ENCODE measurements at places on chromosomes 13 and 19.

DNA sequence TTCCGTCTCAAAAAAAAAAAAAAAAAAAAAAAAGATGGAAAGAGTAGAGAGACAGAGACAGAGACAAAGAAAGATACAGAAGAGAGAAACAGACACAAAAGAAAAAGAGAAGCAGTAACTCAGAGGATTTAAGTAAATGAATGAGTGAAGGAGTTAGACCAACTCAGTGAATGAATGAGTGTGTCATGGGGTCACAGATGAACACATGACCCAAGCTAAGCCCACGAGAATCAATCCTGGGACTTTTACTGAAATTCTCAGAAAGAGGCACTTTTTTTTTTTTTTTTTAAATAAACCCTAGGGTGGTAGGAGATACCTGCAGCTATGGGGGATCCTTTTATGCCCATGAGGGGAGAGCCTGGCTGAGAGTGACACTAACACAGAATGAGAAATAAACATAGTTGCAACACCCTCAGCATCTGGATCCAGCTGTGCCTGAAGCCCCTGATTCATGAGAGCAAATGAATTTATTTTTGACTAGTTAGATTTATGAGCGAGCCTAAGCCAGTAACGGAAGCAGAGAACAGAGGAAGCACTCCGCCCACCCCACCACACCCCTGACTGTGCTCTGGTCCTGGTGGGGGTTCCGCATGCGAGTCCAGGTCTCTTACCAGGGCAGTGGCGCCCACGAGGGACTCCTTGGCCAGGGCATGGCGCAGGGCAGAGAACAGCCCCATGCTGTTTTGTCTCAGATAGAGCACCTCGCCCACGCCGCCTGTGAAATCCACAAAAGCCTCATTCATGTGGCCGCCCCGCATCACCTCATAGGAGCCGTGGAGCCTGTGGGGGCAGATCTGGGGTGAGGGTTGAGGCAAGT lies 4.6 kb downstream of the CAPN12 start:
- DNase-seq, result no peak

DNA sequence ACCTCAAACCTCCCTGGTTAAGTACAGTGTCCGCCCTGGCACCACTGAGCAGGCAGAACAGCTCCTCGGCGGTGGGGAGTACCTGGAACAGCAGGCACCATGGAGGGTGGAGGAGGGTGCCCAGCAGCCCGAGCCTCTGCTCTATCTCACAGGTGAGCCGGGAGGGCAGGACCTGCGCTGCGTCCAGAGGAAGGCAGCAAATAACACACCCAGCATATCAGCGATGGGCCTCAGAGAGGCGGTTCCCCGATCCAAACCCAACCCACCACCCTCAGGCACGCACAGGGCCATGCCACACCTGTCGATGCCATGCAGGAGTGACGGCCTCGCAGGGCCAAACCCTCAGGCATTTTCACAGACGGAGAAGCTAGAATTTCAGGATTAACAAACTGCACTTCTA lies 11.8 kb downstream of the PEPD start:
- DNase-seq, result no peak

GRCh38 chr13:112249644-112250610 lies 126.2 kb upstream of the SPACA7 start:
- DNase-seq, result no peak

- DNase-seq, result no peak
These were observed 1.1 kb downstream of the DHRS12 start for GRCh38 chr13:51802631-51803418.

DNA sequence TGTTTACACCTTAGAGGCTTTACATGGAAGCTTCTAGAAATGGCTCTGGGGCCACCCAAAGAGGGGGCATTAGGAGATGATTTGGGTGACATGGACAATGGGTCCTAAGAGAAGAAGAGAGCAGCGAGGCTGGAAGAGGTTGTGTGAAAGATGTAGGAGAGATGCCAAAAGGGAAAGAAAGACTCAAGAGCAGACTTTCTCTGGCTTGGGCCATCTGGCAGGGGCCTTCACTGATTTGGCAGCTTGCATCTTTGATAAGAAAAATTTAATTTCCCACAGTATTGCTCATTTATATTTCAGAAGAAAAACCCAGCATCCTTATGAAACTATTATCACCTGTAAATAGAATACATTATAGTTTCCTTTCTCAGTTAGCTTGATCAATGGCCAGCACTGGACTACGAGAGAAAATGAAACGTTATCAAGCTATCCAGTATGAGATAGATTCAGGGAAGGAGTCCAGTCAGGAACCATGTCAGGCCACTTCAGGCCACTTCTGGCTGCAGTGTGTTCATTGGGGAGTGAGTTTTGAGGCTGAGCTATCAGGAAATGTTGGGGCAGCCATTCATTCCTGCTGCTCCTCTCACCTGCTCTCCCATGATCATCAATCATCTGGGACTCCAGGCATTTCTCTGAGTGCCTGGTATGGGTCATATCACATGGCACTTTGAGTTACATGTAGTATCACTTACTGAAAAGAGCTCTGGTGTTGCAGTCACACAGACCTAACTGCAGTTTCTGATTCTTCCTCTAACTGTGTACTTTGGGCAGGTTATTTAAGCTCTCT lies 10.3 kb downstream of the SCEL start:
- DNase-seq, result no peak

GRCh38 chr13:98843482-98843877 lies 91.0 kb upstream of the SLC15A1 start:
- DNase-seq, result no peak

DNA sequence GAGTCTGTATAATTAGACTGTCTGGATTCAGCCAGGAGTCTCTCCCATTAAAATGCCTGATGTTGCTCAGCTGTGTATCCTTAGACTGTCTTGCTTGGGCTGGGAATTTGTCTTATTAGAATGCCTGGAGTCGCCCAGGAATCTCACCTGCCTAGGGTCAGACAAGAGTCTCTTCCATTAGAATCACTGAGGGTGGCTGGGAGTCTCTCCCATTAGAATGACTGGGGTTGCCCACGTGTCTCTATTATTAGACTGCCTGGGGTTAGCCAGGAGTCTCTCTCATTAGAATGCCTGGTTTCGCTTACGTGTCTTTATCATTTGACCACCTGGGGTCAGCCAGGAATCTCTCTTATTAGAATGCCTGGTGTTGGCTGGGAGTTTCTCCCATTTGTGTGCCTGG lies 1450.0 kb downstream of the UQCRFS1 start:
- no peak for DNase-seq

- DNase-seq, result no peak
These were observed 30.4 kb upstream of the IRS2 start for GRCh38 chr13:109816808-109817203.

GRCh38 chr19:46487802-46488445 lies 7.7 kb downstream of the PNMA8B start:
- DNase-seq, result peak; percentile 72

GRCh38 chr19:47778049-47778953 lies at the start of gene SELENOW:
SELENOW (plus strand) TSS chr19:47778703; CDS start chr19:47778786, 83 bp downstream.
- peak; percentile 83 for DNase-seq

GRCh38 chr13:84972907-84973306 lies 826.3 kb downstream of the SLITRK6 start:
- DNase-seq, result no peak

- no peak for DNase-seq
These were observed 9.0 kb upstream of the DIRAS1 start for GRCh38 chr19:2729943-2730818.

Measured in activated CD4-positive, alpha-beta T cell treated with anti-CD3 and anti-CD28 coated beads, Interleukin-2, Interleukin-4, amounts not matched to agents 100 ng/mL and 50 ng/mL, durations not matched to agents 16 hours and 8 hours (primary cell).